ENCODE measurements at places on chromosomes 11 and 22.

GRCh38 chr22:47295226-47295901, 532.9 kb downstream of the TBC1D22A start:
- no peak for DNase-seq

DNA sequence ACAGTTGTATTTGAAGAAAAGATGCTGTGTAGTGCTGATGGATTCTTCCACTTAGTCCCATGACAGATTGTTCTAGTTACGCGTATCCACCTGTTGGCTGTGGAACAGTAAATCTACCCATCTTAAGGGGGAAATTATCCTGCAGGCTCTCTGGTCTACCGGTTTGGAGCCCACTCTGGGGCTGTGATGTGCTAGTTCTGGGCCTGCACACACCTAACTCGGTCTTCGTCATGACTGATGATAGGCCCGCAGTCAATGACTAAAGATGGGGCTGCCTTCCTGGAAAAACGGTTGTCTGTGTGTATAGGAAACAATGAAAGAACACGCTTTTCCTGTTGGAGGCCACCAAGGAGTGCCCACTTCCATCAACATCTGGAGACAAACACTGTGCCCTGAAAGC, 6.2 kb upstream of the RBM4B start:
- DNase-seq: no peak

- DNase-seq: no peak
Measured at GRCh38 chr11:21414953-21415352, 745.6 kb downstream of the NELL1 start.

GRCh38 chr11:35207471-35208403, 68.8 kb downstream of the CD44 start:
- no peak for DNase-seq

DNA sequence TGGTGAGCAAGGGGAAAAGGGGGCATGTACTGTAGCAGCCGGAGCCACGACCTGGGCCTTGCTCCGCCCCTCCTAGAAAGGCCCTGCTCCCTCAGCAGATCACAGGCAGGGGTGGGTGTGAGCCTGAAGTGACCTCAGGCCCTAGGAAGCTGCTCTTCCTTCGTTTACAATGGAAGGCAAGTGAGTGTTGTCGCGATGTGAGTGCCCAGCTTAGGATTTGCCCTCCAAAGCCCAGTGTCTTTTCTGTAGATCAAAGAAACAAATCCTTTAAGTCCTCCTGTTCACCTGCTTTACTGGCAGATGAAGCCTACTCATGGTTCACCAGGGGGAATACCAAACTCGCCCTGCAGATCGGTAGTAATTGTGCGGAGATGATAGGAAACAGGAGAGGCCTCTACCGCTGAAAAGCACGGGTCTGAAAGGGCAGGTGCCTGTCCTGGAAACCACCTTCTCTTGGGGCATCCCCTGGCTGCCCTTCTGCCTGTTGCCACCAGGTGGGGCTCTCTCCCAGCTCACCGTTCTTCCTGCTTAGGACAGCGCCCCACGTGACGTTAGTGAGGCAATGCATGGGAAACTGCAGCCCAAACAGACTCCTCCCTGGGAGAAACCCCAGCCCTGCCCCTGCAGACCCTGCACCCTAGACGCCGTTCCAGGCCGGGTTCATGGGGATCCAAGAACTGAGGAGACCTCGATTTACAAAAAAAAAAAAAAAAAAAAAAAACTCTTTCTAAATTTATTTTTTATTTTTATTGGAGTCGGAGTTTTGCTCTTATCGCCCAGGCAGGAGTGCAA, 45.9 kb upstream of the RAB1B start:
- DNase-seq: peak; percentile 96

DNA sequence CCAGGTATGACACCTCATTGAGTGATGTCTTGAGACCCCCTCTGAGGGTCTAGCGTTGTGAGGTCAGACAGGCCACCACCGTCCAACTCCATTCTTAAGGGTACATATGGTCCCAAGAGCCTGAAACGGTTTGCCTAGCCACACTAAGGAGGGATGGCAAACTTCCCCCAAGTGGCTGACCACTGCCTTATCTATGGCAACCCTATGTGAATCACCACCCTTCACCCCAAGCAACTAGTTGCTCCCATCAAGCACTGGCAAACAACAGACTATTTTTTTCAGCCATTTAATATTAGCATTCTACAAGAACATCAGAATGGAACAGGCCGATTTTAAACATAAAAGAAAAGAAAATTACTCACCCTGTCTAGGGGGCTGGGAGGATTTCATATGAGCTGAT, 22.8 kb downstream of the THOC5 start:
- no peak for DNase-seq

- no peak for DNase-seq
Measured at GRCh38 chr22:20656902-20657836, 116.7 kb upstream of the SERPIND1 start.

GRCh38 chr22:37043828-37044538, 7.6 kb upstream of the KCTD17 start:
- peak; percentile 71 for DNase-seq

GRCh38 chr11:118856314-118856713, 27.4 kb upstream of the CXCR5 start:
- no peak for DNase-seq

DNA sequence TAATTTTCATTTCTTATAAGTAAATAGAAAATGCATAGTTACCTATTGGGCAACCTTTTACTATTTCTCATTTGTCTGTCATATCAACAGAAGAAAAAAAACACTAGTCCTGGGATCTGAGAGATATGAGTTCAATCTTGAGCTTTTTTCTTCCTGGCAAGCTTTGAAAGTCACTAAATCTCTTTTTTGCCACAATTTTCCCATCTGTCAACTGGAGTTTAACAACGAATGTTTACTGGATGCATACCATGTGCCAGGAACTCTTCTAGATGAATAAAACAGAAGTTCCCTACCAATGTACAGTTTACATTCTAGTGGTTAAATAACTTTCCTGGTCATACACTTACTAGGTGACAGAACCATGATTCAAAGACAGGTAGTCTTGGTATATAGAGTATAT, 31.0 kb downstream of the FSHB start:
- DNase-seq: no peak

GRCh38 chr11:116513894-116514293, 258.9 kb downstream of the BUD13 start:
- DNase-seq: no peak

- no peak for DNase-seq
Measured at GRCh38 chr11:111665777-111666176, 63.5 kb downstream of the SIK2 start.

GRCh38 chr11:111765320-111765983, 737 bp downstream of the PPP2R1B start:
- DNase-seq: peak; percentile 33

DNA sequence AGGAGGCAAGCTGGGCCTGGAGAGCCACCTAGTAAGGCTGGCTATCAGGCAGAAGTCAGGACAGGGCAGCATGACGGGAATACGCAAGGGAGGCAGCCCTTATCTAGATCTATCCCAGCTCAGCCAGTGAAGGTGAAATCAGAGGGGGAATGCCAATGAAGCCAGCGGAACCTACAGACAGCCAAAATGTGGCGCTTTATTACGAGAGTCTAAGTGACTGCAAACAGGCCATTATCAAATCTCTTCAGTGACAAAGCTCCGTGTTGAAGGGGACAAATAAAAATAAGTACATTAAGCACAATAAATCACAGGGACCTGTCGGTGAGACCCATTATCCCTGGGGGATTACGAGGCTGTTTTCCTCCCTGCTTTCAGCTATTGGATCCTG, 22.8 kb downstream of the LARGE1 start:
- DNase-seq: no peak

GRCh38 chr11:67389477-67389876, 2.3 kb upstream of the RAD9A start:
- peak; percentile 54 for DNase-seq

GRCh38 chr11:131924457-131925201, 554.2 kb downstream of the NTM start:
- no peak for DNase-seq

- DNase-seq: no peak
Measured at GRCh38 chr11:88861618-88862017, 204.2 kb downstream of the GRM5 start.

DNA sequence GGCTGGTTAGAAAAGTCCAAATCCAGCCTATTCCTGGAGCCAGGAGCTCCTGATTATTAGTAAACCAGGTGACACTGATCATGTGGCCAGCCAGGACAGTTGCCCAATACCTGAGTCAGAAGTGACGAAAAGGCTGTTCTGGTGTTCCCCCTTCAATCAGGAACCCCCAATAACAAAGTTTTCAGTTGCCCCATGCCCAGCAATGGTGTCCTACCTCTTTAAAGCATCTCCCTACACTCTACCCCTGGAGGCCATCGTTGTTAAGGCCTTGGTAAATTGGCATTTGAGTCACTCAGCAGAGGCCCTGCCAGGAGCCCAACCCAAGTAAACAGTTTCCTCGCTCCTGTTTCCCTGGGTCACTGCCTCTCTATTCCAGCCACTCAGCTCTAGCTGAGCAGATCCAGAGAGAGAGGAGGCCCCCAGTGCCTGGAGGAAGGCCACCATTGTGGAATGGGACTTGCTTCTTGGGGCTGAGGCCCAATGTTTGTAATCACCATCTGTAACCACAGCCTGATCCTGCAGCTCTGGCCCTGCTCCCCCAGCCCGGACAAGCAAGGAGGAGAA, 25.0 kb downstream of the ARHGAP1 start:
- no peak for DNase-seq

DNA sequence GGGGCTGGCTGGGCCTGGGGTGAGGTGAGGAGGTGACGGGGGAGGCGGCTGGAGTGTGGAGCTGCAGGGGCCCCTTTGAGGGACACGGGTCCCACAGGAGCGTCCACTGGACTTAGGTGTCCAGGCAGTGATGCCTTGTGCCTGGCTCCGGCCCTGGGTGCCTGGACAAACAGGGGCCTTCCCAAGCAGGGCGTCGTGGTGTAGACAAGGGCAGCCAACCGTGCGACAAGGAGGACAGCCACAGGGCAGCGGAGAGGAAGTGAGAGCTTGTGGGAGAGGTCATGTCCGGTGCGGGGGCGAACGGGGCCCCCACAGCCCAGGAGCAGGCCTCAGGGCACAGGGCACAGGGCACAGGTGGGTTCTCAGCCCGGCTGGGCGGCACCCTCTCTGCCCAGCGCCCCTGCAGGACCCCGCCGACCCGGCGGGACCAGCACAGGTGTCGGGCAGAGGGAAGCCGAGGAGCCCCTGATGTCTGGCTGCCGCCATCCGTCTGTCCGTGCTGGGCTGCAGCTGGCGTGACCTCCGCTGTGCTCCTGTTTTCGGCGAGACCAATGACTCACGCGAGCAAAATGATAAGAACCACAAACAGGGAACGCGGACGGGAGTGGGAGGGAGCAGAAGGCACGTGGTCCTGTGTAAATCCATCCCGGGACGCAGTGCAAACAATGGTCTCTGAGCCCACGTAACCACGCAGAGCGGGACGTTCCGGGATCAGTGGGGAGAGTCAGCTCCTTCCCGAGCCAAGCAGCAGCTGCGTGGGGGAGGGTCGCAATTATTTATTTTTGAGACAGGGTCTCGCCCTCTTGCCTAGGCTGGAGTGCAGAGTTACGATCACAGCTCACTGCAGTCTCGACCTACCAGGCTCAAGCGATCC, 49.1 kb upstream of the A4GALT start:
- DNase-seq: peak; percentile 12

DNA sequence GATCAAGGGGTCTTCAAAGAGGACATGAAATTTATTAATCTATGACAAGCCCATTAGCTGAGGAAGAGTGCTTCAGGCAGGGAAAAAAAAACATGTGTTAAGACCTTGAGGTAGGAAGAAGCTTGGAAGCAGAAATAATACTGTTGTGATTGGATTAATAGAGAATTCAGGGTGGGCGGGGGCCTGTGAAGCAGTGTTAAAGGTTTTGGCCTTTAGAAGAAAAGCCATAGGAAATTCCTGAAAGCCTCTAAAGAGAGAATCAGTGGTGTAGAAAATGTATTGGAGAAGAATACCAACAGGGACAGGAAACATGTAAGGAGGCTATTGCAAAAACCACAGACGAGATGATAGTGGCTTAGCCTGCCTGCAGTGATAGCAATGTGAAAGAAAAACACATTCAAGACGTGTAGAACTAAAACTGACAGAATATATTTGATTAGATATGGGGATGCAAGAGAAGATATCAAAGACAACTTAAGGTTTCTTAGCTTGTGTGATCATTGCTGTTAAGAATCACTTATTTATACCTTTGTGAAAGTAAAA, 404.4 kb upstream of the ANO3 start:
- DNase-seq: no peak

GRCh38 chr11:91813263-91813662, 411.4 kb upstream of the FAT3 start:
- no peak for DNase-seq

DNA sequence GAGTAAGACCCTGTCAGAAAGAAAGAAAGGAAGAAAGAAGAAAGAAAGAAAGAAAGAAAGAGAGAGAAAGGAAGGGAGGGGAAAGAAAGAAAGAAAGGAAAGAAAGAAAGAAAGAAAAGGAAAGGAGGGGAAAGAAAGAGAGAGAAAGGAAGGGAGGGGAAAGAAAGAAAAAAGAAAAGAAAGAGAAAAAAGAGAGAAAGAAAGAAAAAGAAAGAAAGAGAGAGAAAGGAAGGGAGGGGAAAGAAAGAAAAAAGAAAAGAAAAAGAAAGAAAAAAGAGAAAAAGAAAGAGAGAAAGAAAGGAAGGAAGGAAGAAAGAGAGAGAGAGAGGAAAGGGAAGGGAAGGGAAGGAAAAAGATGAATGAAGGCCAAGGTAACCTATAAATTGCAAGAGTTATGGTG, 47.2 kb upstream of the SLC22A12 start:
- no peak for DNase-seq

DNA sequence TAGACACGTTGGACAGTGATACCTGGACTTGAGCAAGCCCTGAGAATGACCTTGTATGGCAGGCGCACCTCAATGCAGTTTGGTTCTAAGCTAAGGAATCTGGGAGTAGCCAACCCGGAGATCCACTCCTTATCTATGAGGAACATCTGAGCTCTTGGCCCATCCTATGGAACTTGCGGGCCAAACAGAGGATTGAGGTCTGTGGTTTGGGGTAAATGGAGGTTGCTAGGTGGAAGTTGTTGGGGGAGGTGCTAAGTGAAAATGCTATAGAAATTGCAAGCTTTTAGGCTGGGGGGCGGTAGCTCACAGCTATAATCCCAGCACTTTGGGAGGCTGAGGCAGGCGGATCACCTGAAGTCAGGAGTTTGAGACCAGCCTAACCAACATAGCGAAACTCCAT, 8.9 kb downstream of the GDPD5 start:
- no peak for DNase-seq

- DNase-seq: no peak
Measured at GRCh38 chr22:46906326-46907045, 144.0 kb downstream of the TBC1D22A start.

DNA sequence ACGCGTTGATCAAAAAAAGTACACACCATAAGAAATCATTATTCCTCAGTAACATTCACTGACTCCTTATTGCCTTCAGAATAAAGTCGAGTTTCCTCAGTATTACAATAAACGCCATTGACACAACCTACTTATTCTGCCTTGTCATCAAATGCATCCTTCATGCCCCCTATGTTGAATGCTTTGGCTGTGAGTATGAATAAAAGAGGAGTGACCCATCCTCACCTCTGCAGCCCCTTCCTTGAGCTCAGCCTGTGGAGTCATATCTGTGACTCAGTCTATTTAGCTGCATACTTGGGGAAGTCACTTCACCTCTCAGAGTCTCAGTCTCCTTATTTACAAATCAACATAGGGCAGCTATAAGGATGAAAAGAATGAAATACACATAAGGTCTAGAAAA, 65.1 kb downstream of the USP35 start:
- no peak for DNase-seq

- DNase-seq: peak; percentile 71
Measured at GRCh38 chr22:29625090-29625825, 21.8 kb downstream of the NF2 start.

- no peak for DNase-seq
Measured at GRCh38 chr11:10412266-10412665, 42.8 kb upstream of the AMPD3 start.

GRCh38 chr22:47534804-47535410, 772.5 kb downstream of the TBC1D22A start:
- no peak for DNase-seq

- peak; percentile 20 for DNase-seq
Measured at GRCh38 chr11:47641600-47642098, 710 bp downstream of the MTCH2 start.
